Heart right ventricle (tissue), 16 donors: ENCODE measurements at places on chromosomes 3 and 15.

DNA sequence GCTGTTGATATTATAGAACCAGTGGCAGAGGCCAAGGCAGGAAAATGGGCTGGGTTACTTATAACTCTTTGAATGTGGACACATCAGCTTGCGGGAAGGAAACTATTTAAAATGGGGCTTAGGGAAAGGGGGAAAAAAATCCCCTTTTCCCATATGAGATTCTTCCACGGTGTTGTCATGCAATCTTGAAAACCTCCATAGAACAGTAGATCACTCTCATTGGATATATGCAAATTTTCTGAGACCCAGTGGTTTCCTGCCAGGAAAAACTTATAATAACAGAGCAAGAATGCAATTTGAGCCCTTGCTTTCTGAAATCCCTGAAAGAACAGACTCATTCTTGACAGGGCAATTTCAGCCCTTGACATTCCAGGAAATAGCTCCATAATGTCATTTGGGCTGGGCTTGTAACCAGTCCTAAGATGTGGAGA is 31.1 kb downstream of the TMEM212 start:
- peaks cover 37% of the 10 kb centered on the region for H3K4me1 ChIP-seq
- no peaks in the 10 kb centered on the region for H3K36me3 ChIP-seq
- H3K27ac ChIP-seq, result peak overlapping the region; percentile 60

GRCh38 chr3:78728406-78729145 is 1039.2 kb downstream of the ROBO1 start:
- no peaks in the 10 kb centered on the region for H3K36me3 ChIP-seq
- H3K4me1 ChIP-seq, result peaks cover 9% of the 10 kb centered on the region
- peak; percentile 52 for DNase-seq

DNA sequence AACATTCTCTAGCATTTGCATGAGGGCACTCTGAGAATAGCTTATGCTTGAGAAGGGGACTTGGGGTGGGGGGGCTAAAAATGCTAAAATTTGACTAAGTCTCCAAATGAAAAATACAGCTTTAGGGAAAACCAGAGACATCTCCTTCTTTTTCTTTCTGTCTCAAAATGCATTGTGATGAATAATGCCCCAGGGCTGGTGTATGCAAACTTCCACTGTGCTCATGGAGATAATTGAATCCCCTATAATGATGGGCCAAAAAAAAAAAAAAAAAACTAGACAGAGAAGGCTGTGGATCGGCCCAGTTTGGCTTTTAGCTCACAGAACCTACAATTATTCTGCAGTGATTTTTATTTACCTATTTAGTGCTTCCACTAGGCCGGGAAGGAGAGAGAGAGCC is 147.9 kb upstream of the RORA start:
- H3K36me3 ChIP-seq, result no peaks in the 10 kb centered on the region
- no peaks in the 10 kb centered on the region for H3K27me3 ChIP-seq
- H3K4me1 ChIP-seq, result no peaks in the 10 kb centered on the region
- H3K27ac ChIP-seq, result no peak overlapping the region
- H3K4me3 ChIP-seq, result no peak overlapping the region

DNA sequence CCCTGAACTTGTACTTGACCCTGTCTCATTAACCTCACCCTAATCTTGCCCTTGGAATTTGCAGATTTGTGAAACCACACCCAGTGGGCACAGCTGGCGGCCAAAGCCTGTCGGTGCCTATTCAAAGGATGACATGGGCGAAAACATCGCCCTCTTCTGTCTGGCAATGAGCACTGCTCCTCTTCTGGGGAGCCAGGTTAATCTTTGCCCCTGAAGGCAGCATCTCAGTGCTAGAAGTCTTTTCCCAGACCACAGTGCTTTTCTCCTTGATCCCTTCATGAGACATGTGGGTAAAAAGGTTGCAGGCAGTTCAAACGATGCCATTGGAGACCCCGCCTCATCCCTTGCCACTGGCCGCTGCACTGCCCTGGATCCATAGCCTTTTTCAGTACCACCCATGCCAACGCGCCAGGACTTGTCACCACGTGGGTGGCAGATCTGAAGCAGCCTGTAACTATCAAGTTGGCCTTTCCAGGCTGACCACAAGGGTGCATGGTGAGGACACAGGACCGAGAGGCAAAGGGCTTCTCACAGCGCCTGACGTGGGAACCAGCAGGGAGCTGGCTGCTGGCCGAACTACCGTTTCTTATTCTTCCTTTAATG is 6.5 kb upstream of the DNASE1L3 start:
- H3K4me3 ChIP-seq, result no peak overlapping the region
- H3K36me3 ChIP-seq, result no peaks in the 10 kb centered on the region
- H3K27ac ChIP-seq, result peak overlapping the region; percentile 65
- H3K27me3 ChIP-seq, result no peaks in the 10 kb centered on the region

DNA sequence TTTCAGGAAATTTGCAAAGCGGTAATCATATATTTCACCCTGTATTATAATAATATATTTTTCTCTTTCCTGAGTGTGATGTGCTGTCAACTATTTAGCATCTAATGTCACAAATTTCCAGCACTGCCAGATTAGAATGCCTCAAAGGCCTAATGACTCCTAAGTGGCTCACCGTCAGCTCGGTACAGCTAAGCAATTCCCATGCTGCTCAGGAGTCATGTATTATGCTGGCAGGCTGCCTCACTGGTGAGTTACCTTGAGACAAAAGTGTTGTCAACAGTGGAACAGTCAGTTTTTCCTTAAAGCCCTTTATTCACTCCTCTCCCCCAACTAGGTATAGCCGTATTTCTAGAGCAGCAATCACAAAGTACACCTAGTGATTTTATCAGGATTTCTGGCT is 83.6 kb downstream of the NSUN3 start:
- H3K27me3 ChIP-seq, result no peaks in the 10 kb centered on the region
- no peak for DNase-seq
- no peak overlapping the region for H3K27ac ChIP-seq
- no peaks in the 10 kb centered on the region for H3K4me1 ChIP-seq

- H3K4me3 ChIP-seq, result no peak overlapping the region
- DNase-seq, result no peak
Observed at GRCh38 chr15:100779331-100780207, 100.1 kb upstream of the ALDH1A3 start.

- DNase-seq, result no peak
- no peaks in the 10 kb centered on the region for H3K4me1 ChIP-seq
- no peak overlapping the region for H3K27ac ChIP-seq
- no peak overlapping the region for H3K4me3 ChIP-seq
- no peaks in the 10 kb centered on the region for H3K27me3 ChIP-seq
- H3K36me3 ChIP-seq, result no peaks in the 10 kb centered on the region
Observed at GRCh38 chr3:186713499-186713898, 3.7 kb upstream of the KNG1 start.

DNA sequence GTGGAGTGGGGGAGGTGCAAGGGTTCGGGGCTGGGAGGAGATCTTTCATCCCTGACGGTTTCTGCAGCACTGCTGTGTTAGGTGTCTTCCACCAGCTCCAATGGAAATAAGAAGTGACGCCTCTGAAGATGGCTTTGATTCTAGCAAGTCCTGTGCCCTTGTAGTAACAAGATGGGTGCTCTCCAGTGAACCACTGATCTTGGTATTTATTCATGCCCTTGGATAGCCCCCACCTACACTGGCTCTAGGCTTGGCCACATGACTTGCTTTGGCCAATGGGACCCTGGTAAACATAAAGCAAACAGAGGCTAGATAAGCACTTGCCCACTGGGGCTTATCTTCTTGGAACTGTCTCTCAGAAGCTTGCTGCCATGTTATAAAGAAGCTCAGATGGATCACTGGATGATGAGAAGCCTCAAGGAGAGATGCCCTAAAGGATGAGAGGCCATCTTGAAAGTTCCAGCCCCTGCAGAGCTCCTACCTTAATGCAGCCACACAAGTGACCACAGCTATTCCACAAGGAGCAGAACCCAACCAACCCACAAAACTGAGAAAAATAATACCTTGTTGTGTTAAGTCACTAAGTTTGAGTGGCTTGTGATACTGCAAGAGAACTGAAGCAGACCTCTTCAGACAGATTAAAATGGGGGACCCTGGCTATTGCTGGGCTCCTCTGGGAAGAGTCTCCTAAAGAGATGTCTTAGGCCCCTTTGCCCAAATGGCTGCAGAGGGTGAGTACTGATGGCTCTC is 137.9 kb downstream of the PDCD6IP start:
- no peaks in the 10 kb centered on the region for H3K4me1 ChIP-seq
- H3K27me3 ChIP-seq, result no peaks in the 10 kb centered on the region
- no peak for DNase-seq

DNA sequence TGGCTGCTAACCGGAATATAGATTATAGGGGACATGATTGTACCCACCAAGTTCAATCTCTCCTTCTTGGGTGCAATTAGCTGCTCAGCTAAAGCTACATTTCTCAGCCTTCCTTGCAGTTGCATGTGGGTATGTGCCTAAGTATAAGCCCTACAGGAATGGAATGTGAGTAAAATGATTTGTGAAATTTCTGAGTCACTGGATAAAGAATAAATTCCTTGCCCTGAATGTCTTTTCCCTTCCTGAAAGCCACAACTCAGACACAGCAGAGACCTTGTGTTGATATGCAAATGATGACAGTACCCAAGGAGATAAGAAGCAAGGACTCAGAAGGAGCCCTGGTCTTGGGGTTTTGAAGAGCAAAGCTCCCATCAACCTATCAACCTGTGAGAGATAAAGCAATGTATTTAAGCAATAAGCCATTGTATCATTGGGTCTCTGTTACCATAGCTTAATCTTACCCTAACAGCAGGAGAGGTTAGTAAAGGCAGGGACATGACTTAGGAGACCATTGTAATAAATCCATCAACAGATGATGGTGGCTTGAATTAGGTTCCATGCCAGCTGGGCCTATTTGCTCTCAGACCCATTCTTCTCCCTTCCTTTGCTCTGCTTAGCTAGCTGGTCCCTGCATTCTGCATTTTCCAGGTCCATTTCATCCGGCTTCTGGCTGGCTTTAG is 25.6 kb upstream of the ZNF280D start:
- no peaks in the 10 kb centered on the region for H3K36me3 ChIP-seq
- DNase-seq, result no peak
- H3K4me1 ChIP-seq, result peaks cover 17% of the 10 kb centered on the region
- no peak overlapping the region for H3K4me3 ChIP-seq
- H3K27ac ChIP-seq, result no peak overlapping the region

- no peaks in the 10 kb centered on the region for H3K27me3 ChIP-seq
- DNase-seq, result no peak
- H3K36me3 ChIP-seq, result no peaks in the 10 kb centered on the region
- H3K27ac ChIP-seq, result no peak overlapping the region
Observed at GRCh38 chr3:32316976-32317375, 74.7 kb upstream of the CMTM7 start.

DNA sequence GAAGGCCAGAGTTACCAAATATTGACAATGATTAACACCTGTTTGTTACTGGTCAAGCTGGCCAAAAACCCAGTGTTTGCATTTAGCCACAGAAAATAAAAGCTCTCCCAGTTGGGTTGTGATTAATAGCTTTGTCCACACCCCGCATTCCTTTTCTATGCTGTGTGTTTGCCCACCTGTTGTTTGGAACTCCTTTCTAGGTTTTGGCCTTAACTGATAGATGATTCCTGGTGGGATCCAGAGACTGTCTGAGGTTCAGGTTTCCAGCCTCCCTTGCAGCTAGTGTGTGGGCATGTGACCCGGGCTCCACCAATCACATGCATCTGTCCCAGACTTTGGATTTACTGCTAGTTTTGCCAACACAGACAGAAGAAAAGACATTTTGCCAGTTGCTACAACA is 83.8 kb downstream of the PTPRG start:
- DNase-seq, result no peak
- H3K27ac ChIP-seq, result no peak overlapping the region
- no peaks in the 10 kb centered on the region for H3K27me3 ChIP-seq
- H3K4me1 ChIP-seq, result peaks cover 45% of the 10 kb centered on the region

DNA sequence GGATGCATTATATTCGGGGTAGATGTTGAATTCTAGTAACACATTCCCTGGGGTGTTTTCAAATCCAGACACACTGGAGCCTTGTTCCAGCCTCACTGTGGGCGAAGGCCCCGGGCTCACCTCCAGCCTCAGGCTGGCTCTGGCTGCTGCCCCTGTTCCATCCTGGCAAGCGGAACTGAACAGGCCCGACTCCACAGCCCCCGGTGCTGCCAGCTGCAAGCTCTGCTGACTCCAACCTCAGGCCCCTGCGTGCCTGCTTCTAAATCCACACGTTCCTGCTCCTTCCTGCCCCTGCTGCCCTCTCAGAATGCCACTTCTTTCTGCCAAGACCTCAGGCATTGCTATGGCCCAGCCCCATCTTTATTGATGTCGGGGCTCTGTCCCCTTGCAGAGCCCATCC is 90.6 kb downstream of the LIPC start:
- no peaks in the 10 kb centered on the region for H3K36me3 ChIP-seq
- H3K27me3 ChIP-seq, result no peaks in the 10 kb centered on the region
- no peak for DNase-seq
- H3K4me1 ChIP-seq, result peaks cover 7% of the 10 kb centered on the region
- H3K27ac ChIP-seq, result peak overlapping the region; percentile 64
- H3K4me3 ChIP-seq, result no peak overlapping the region

DNA sequence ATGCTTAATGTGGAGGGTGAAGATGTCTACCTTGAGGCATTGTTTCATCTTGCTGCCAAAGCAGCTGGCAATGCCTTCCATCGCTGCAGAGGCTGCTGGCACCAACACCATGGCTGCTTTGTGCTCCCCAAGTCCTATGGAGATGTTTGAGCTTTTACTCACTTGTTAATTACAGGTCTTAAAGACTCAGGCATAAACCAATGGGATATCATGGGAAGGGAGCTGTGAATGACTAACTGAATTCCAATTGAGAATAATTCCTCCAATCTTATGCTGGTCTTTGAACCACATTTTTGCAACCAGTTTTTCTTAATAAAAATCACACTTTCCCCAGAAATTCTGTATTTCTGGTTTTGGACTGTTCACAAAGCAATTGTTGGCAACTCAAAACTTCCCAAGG is 762.0 kb downstream of the GBE1 start:
- no peaks in the 10 kb centered on the region for H3K27me3 ChIP-seq
- no peaks in the 10 kb centered on the region for H3K4me1 ChIP-seq
- no peak overlapping the region for H3K27ac ChIP-seq
- H3K4me3 ChIP-seq, result no peak overlapping the region
- H3K36me3 ChIP-seq, result no peaks in the 10 kb centered on the region

DNA sequence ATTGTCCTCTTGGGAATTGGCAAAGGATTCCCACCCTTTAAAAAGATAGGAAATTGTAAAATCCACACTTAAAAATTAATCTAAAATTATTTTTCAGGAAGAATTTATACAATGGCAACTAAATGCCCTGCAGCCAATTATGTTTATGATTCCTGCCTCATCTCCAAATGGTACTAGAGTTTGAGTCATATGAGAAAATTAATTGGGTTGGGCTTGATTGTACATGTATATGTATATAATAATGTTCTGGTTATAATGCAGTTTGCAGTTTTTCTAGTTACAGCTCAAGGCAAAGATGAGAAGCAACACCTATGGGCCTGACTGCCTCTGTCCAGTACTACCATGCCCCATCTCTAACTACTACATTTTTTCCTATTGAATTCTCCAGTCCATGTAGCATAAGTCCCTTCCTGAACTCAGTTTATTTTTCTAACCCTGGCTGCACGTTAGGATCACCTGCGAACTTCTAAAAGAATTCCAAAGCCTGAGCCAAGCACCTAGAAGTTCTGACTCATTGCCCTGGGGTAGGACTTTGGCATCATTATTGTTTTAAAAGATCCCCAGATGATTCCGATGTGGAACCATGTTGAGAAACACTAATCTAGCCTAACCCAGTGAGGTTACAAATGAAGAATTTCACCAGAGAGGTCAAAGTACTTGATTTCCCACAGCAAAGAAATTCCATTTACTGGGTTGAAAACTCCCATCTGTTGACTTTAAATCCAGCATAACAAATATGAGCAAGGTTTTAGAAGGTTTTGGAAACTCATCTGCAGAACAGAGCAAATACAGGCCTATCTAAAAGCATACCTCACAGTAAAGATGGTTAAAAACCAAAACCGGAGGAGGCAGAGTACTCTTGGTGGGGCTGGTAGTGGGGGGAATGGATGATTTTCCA is 19.4 kb downstream of the TGFBR2 start:
- H3K27me3 ChIP-seq, result no peaks in the 10 kb centered on the region
- peak overlapping the region; percentile 28 for H3K27ac ChIP-seq
- no peak overlapping the region for H3K4me3 ChIP-seq
- H3K4me1 ChIP-seq, result peaks cover 100% of the 10 kb centered on the region
- no peaks in the 10 kb centered on the region for H3K36me3 ChIP-seq
